Upper lobe of left lung (tissue), 6 donors: ENCODE measurements at places on chromosomes 11 and 22. TPM values are rescaled to one million over a fixed set of nuclear protein-coding genes. Genes with fewer than 3 reads are reported as not detected.

GRCh38 chr11:66953081-66953833 lies 4.9 kb downstream of the PC start:
- no peak for DNase-seq

DNA sequence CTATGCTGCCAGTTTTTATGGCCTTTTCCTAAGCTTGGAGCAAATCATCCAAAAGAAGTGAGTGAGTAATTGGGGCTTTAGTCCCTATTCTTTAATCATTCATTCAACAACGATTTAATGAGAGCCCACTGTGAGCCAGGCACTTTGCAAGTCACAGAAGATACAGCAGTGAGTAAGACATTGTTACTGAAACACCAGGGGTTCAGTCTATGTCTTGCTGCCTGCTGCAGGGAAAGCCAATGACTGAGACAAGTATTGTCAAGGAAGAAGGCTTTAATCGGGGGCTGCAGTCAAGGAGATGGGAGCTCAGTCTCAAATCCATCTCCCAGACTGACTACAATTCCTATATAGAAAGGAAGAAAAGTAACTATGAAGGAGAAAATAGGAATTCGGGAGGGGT lies 228.3 kb downstream of the FAM181B start:
- DNase-seq = no peak

DNA sequence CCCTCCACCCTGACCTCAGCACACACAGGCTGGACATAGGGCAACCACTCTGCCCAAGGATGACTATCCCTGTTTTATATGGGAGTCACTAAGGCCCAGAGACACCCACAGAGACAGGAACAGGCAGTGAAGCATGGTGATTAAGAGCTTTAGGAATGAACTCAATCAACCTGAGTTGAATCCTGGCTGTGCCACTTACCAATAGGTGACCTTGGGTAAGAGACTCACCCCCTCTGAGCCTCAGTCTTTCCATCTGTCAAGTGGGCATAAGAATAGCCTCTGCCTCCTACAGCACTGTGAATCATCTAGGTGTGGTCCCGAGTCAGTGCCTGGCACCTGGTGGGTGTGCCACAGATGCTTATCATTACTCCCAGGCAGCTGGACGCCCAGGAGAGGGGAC lies 6.8 kb downstream of the CRYBB1 start:
- no peak for DNase-seq

- no peak for DNase-seq
Observed at GRCh38 chr11:127926721-127927120, 660.6 kb downstream of the ETS1 start.

GRCh38 chr11:76663912-76664440 lies 6.6 kb downstream of the LRRC32 start:
- DNase-seq = no peak

GRCh38 chr11:120340529-120340928 lies 4.3 kb downstream of the ARHGEF12 start:
- DNase-seq = no peak

DNA sequence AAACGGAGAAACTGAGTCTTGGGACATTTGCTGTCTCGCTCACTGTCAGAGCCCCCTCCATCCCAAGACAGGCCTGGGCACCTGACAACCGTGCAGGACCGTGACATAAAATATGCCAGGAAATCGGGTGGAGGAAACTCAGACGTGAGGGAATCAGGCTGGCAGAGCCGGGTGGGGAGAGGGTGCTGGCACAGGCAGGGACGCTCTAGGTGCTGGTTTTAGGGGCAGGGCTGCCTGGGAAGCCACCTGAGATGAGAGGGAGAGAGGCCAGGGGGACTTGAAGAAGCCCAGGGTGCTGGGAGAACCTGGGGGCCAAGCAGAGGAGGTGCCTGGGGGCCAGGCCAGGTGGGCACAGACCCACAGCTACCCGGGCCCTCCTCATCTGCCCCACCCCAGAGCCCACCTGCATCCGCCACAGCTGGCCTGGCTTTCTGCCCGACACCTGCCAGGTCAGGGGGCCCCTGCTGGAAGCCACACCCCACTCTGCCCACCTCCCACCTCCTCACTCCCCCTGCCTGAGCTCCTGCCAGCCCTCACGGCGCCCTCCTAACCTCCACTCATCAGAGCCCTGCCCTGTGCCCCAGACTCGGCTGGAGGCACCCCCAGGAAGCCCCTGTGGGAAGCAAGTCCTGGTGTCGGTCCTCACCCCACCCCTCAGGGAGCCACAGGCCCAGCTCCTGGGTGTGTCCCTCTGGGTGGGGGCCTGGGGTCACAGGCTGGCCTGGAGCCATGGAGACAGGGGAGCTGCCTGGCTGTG lies 27.3 kb upstream of the MUC5AC start:
- DNase-seq = peak; percentile 11

- no peak for DNase-seq
Observed at GRCh38 chr11:114095899-114096298, 36.4 kb downstream of the ZBTB16 start.

DNA sequence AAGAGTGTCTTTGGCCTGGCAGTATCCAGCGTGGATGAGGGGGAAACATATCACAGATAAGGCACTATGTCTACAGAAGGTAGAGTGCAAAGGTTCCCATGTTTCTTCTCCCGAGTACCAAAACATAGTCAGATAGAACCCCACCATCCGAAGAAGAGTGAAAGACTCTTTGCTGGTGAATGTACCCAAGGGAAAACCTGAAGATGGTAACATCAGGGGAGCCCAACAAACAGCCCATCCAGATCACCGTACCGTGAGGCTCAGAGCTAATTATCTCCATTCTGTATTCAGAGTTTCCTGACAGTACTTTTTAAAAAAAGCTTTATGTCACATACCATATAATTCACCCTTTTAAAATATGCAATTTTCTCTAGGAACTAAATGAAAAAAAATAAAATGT lies 44.4 kb downstream of the RAB30 start:
- no peak for DNase-seq

DNA sequence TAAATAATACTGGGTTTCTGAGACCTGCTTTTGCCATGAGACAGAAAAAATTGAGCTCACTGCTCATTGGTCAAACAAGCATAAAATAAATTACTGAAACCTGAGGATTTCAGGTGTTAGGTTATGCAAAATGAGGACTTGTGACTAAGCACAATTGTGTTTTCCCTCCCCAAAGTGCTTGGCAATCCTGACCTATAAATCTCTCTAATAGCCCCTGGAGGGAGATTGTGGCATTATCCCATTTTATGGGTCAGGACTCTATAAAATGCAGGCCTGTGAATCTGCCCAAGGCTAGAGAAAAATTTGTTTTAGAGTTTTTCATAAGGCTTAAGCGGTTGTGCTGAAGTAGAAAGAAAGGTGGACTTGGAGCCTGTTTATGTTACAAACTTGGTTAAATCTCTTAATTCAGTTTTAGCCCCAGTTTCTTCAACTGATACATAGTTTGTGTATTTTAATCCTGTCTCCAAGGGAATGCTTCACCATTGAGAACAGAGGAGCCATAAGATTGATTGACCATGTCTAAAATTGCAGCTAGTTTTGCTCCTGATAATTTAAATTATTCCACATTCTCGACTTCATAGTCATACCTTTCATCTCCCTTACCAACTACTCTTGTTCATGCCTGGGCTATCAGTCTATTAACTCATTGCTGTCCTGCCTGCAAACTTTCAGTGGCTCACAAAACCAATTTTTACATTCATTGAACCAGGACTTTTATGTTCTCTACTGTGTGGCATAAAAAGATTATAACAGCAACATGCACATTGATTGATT lies 63.6 kb upstream of the LRRC4C start:
- DNase-seq = no peak

DNA sequence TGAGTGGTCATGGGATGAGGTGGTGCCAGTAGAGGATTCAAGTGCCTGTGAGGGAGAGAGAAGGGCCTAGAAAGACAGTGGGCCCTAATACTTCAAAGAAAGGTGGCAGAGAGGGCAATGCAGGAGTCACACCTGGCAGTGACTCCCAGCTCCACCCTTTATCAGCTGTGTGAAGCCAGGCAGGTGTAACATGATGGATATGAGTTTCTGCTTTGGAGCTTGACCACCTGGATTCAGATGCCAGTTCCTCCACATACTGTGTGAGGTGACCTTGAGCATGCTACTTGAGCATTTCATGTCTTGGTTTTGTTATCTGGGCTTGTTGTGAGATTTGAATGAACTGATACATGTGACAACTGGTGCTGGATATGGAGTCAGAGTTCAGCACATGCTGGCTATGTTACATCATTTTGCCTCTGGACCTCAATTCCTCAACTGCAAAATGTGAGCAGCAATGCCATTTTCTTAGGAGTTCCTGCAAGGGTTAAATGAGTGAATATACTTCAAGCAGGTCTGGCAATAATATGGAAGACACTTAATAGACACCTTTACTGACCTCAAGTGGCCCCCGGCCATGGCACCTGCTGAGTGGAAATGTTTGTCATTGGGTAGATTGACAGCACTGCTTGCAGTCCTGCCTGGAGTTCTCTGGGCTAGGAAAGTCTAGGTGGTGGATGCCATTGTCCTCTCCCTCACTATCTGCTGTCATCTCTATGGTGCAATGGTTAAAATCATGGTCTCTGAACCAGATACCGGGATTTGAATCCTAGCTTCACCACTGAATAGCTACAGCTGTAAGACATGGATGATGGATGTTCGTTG lies 83.3 kb downstream of the MICAL2 start:
- no peak for DNase-seq

GRCh38 chr22:46425016-46425415 lies 89.5 kb downstream of the TRMU start:
- DNase-seq = no peak

DNA sequence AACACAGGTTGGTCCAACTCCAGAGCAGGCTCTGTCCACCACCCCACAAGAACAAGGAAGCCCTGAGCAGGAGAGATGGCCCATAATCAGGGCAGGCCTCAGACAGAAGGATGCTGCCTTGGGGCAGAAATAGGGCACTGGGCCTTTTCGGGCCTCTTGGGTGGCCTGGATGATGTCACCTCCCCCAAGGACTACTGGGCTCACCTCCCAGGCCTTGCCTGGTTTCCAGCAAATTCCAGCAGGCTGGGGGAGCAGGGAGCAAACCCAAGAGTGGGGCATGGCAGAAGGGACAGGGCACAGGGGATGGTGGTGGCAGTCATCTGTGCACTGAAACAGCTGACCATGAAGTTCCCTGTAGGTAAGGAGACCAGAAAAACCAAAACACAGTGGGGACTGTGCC lies 5.3 kb upstream of the NAA40 start:
- no peak for DNase-seq

DNA sequence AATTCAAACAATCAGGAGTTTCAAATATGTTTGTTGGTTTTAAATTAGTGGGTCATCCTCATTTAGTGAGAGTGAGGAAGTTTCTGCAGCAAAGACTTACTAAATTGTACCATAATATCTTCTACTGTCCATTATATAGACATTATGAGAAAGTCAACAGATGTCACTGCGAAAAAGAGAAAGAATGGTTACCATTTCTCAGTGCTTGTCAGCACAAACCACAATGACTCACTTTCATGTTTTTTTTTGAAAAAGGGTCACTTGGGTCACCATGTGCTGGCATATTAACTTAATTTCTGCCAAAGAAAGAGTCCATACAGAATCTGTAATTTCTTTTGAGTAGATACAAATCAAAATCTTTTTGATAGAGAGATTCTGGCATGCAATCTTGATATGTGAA lies 924.6 kb upstream of the FAT3 start:
- no peak for DNase-seq

- DNase-seq = no peak
Observed at GRCh38 chr22:32590556-32590955, 115.9 kb downstream of the FBXO7 start.

DNA sequence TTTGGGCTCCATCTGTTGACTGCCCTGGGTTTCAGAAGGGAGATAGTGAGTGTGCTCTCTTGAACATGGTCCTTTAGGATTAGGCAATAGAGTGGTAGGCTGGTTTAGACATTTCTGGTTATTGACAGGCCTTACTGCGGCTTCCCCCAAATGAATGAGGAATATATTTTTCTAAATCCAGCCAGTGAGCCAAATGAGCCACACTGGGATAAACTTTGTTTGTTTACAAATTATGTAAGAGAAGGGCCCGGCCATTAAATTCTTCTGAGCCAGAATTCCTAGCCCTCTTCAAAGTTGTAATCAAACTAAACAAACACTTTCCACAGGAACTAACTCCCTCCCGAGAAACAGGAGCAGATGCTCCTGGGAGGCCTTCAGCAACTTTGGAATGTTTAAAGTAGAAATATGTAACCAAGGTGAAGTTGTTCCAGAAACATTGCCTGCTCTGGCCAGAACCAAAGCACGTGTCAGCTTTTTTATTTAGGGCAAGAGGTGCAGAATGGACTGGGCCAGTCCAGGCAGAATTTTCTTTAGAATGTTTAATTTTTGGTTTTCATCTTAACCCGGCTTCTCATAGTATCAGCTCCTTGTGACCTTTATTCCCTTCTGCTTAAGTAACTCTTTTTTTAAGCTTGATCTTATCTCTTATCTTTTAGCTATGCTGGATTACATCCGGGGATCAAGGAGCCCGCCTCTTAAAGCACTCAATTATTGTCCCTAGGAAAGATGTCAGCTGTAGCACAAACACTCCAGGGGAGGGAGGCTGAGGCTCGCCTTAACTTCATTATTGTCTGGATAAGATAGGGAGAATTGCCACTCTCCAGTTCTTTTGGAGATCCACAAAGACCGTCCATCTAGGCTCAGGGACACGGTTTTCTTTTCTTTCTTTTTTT lies 28.7 kb downstream of the ZNRF3 start:
- DNase-seq = no peak

DNA sequence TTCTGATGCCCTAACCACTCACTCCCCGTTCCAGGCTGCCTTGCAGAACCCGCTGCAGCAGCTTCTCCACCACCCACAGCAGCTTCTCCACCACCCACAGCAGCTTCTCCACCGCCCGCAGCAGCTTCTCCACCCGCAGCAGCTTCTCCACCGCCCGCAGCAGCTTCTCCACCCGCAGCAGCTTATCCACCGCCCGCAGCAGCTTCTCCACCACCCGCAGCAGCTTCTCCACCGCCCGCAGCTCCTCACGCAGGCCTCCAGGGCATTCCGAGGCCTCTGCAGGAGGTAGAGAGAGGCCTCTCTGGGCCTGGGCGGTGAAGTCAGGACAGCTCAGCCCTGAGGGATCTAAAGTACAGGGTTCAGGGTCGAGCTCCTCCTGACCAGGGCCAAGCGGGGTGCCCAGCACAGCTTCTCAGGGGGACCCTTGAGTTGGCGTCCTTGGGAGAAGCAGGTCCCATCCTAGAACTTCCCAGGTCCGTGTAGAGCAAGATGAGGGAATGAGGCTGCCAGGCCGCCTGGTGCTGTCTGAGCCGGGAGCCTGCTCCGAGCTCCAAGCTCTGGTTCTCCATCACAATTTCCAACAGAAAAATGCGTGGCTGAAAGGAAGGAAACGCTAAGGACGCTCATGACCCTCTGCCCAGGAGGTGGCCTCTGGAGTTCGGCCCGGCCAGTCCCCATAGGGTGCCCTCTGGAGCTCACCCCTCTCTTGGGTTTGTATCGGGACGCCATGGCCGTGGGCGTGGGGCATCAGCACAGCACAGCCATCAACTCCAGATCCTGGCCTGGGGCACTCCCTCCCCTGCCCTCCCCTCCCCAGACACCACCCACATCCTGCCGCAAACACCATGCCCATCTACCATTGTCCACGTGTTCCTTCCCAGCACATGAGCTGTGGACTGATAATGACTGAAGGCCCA lies 528.6 kb downstream of the BRD1 start:
- no peak for DNase-seq

The SYT12 gene
- total RNA-seq = 0.15 TPM

The SSTR3 gene
- total RNA-seq = not detected

The SLC5A4 gene
- 1.1 TPM for total RNA-seq

The CABP4 gene
- total RNA-seq = 4.7 TPM

The PNPLA3 gene
- total RNA-seq = 0.76 TPM

The GAL3ST1 gene
- 2.9 TPM for total RNA-seq

The CFAP300 gene
- total RNA-seq = 3.3 TPM

The VPS26B gene
- total RNA-seq = 33.5 TPM

The SEC14L2 gene
- 5.6 TPM for total RNA-seq
